Endothelial cell (in vitro differentiated cells): ENCODE measurements at places on chromosomes 5 and 9.

DNA sequence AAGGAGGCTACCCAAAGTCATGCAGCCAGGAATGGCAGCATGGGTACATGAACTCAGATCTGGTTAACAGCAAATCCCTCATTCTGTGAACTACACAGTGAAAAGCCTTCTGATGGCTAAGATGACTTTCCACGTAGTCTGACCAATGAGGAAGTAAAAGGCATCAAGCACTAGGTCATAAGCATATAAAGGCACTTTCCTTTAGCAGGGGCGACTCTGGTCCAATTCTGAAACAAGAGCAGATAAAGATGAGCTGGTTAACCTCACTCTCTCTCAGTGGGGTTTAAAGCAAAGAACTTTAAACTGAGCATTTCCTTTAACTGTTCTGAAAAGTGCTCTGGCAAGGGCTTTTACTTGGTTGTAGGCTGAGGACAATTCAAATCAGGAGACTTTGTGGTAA lies 21.1 kb downstream of the PSMB7 start:
- no peaks in the 10 kb centered on the region for H3K27me3 ChIP-seq
- H3K27ac ChIP-seq, result no peak overlapping the region
- no peaks in the 10 kb centered on the region for H3K36me3 ChIP-seq
- H3K4me3 ChIP-seq, result peak overlapping the region; percentile 21
- DNase-seq, result no peak

DNA sequence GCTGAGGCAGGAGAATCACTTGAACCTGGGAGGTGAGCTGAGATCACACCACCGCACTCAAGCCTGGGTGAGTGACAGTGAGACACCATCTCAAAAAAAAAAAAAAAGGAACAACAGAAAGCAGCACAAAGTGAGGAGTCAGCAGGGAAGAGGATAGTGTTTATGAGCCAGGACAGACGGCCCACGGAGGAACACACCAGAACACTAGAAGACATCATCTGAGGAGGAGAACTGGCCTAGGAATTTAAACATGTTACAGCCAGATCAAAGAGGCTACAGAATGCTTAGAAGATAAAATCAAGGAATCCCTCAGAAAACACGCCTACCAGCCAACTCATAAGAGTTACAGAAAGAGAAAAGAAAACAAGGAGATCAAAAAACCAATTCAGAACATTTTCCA lies 12.2 kb downstream of the UBAC1 start:
- H3K36me3 ChIP-seq, result peaks cover 41% of the 10 kb centered on the region
- H3K4me3 ChIP-seq, result no peak overlapping the region
- peaks cover 1% of the 10 kb centered on the region for H3K27me3 ChIP-seq
- DNase-seq, result no peak

- no peak overlapping the region for H3K27ac ChIP-seq
- H3K4me1 ChIP-seq, result peaks cover 5% of the 10 kb centered on the region
- no peak overlapping the region for H3K4me3 ChIP-seq
- peaks cover 8% of the 10 kb centered on the region for H3K27me3 ChIP-seq
- H3K36me3 ChIP-seq, result no peaks in the 10 kb centered on the region
- no peak for DNase-seq
Measured at GRCh38 chr9:129104051-129104450, 6.5 kb downstream of the CRAT start.

DNA sequence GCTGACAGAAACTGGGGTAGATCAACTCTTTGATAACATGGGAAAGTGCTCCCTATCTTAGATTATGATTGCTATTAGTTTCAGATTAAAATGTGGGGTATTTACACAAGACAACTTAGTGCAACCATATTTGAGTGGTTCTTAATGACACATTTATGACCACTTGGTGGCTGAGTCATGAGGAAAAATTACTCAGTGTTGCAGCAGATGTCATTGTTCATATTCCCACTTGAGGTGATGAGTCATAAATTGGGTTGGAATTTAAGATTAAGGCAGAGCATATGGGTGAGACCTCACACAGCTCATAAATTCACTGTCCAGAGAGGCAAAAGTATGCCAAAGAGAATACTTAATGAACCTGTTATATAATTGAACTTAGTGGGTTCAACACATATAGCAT lies 408.3 kb downstream of the DMRT2 start:
- H3K4me3 ChIP-seq, result no peak overlapping the region
- peaks cover 6% of the 10 kb centered on the region for H3K4me1 ChIP-seq
- H3K36me3 ChIP-seq, result no peaks in the 10 kb centered on the region
- no peak overlapping the region for H3K27ac ChIP-seq
- H3K27me3 ChIP-seq, result peaks cover 2% of the 10 kb centered on the region

GRCh38 chr9:20511686-20512085 lies 110.6 kb downstream of the MLLT3 start:
- no peaks in the 10 kb centered on the region for H3K36me3 ChIP-seq
- DNase-seq, result no peak
- no peak overlapping the region for H3K27ac ChIP-seq
- H3K27me3 ChIP-seq, result peaks cover 2% of the 10 kb centered on the region
- H3K4me3 ChIP-seq, result no peak overlapping the region

- peaks cover 9% of the 10 kb centered on the region for H3K27me3 ChIP-seq
- H3K27ac ChIP-seq, result no peak overlapping the region
- no peak overlapping the region for H3K4me3 ChIP-seq
- no peak for DNase-seq
- peaks cover 25% of the 10 kb centered on the region for H3K36me3 ChIP-seq
Measured at GRCh38 chr9:33110686-33111085, 34.2 kb upstream of the SMU1 start.

DNA sequence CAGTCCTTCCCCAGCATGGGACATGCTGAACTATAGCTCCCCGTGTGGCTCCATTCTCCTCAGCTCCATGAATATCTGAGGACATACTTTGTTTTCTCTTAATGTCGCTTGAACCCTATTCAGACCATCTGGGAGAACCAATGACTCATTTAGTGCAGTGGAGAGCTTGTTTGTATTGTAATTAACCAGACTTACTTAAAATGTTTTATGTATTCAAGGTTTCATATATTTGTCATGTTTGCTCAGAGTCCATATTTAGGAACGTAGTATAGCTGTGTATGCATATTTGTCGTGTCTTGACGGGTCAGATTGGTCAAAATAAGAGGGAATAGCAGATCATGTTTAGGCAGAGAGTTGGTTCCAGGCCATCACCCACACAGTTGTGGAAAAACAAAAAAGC lies 150.1 kb upstream of the NTRK2 start:
- H3K27ac ChIP-seq, result no peak overlapping the region
- no peak overlapping the region for H3K4me3 ChIP-seq
- no peaks in the 10 kb centered on the region for H3K4me1 ChIP-seq
- peaks cover 5% of the 10 kb centered on the region for H3K27me3 ChIP-seq
- no peaks in the 10 kb centered on the region for H3K36me3 ChIP-seq

DNA sequence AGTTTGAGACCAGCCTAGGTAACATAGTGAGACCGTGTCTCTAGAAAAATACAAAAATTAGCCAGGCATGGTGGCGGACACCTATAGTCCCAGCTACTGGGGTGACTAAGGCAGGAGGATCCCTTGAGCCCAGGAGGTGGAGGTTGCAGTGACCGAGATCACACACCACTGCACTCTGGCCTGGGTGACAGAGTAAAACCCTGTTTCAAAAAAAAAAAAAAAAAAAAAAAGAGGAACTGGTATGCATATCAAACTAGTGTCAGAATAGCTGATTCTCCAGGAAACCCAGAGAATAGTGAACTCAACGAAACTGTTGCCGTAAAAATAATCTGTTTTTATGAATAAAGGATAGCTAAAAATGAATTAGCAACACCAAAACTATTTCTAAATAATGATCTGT lies 126.6 kb upstream of the BASP1 start:
- no peaks in the 10 kb centered on the region for H3K36me3 ChIP-seq
- H3K4me3 ChIP-seq, result no peak overlapping the region
- no peak for DNase-seq

DNA sequence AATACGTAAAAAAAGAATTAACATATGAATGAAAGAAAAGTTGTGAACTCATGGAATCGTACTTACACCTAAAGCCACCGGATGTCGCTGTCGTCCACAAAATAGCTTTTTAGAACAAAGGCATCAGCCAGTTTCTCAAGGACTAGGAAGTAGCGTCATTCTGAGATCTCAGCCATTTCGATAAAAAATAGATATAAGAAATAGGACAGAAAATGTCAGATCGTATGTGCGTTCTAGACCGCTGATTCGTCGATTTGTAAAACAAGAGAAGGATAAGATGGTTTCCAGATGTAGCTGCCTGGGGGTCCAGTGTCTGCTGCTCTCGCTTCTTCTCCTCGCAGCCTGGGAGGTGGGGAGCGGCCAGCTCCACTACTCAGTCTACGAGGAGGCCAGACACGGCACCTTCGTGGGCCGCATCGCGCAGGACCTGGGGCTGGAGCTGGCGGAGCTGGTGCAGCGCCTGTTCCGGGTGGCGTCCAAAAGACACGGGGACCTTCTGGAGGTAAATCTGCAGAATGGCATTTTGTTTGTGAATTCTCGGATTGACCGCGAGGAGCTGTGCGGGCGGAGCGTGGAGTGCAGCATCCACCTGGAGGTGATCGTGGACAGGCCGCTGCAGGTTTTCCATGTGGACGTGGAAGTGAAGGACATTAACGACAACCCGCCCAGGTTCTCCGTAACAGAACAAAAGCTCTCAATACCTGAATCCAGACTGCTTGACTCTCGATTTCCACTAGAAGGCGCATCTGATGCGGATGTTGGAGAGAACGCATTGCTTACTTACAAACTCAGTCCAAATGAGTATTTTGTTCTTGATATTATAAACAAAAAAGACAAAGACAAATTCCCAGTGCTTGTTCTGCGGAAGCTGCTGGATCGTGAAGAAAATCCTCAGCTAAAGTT lies at the start of gene PCDHA10:
Gene PCDHA10, plus strand, starts transcription at position 126 of the 903 bp plus-strand sequence. Its CDS starts 152 bp downstream, at position 278.
- peak within 1 kb of the TSS; percentile 84 for H3K27ac ChIP-seq
- H3K36me3 ChIP-seq, result peaks cover 19% of the 10 kb centered on the region
- no peak for DNase-seq
- H3K27me3 ChIP-seq, result peaks cover 2% of the 10 kb centered on the region

DNA sequence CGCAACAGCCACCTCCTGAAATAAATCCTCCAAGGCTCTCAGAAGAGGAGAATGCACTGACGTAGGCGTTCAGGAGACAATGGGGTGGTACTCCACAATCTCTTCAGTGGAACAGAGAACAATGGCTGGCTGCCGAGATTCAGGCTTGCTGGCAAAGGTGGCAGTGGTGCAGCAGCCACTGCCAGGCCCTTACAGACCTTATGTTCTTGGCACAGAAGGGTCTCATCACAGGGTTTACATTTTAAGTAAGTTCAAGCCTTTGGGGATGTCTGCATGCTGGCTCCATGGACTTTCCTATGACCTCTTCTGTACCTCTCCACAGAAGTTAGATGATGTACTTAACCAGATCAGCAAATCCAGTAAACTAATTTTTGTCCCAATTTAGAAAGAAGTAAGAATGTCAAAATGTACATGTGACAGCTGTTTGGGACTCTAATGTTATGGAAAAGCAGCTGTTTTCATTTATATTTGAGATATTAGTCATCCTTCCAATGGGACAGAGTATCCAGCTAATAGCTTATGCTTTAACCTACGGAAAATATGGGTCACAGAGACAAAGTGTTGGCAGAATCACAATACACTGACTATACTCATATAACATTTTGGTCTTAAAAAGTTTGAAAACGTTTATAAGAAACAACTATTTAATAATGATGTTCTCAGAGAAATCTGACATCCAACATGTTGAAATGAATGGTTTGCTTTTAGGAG lies 180.9 kb downstream of the MAPKAP1 start:
- no peak overlapping the region for H3K4me3 ChIP-seq
- H3K27ac ChIP-seq, result no peak overlapping the region
- DNase-seq, result no peak
- peaks cover 8% of the 10 kb centered on the region for H3K36me3 ChIP-seq
- H3K4me1 ChIP-seq, result peaks cover 34% of the 10 kb centered on the region

GRCh38 chr5:40490464-40491111 lies 189.1 kb upstream of the PTGER4 start:
- no peaks in the 10 kb centered on the region for H3K4me1 ChIP-seq
- peaks cover 2% of the 10 kb centered on the region for H3K27me3 ChIP-seq
- no peak overlapping the region for H3K27ac ChIP-seq
- DNase-seq, result no peak
- no peak overlapping the region for H3K4me3 ChIP-seq
- no peaks in the 10 kb centered on the region for H3K36me3 ChIP-seq

DNA sequence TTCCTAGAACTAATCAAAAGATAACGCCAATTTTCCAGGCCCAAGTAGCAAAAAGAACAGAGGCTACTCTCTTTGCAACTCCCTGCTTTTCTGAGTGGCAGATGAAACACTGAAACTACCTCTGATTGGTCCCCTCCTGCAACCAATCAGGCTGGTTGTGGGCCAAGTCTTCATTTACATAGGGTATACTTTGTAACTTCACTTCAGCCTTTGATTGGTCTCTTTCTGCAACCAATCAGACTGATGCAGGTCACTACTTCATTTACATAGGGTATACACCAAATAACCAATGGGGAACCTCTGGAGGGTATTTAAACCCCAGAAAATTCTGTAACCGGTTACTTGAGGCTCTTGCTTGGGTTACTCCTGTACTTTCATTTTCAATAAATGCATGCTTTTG lies 289.6 kb downstream of the MED10 start:
- H3K36me3 ChIP-seq, result no peaks in the 10 kb centered on the region
- no peak overlapping the region for H3K4me3 ChIP-seq
- peaks cover 3% of the 10 kb centered on the region for H3K27me3 ChIP-seq
- no peak overlapping the region for H3K27ac ChIP-seq
- DNase-seq, result no peak

DNA sequence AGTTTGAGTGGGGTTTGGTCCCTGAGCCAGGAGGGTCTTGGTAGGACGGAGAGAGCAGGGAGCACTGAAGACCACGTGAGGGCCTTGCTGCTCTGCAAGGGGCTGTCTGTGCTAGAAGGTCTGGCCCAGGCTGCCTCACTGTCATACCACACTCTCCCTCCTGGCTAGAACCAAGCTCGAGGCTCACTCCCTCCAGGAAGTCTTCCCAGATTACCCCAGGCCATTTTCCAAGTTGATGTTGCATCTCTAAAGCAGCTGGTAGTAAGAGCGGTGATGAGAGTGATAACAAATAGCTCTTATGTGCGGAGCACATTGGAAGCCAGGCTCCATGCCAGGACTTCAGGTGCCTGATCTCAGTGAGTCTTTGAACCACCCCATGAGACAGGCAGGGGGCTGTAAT lies 6.6 kb downstream of the MYMK start:
- H3K27me3 ChIP-seq, result no peaks in the 10 kb centered on the region
- DNase-seq, result no peak
- H3K4me1 ChIP-seq, result no peaks in the 10 kb centered on the region
- H3K27ac ChIP-seq, result no peak overlapping the region
- H3K36me3 ChIP-seq, result no peaks in the 10 kb centered on the region

GRCh38 chr5:103066326-103066725 lies 53.6 kb downstream of the GIN1 start:
- no peaks in the 10 kb centered on the region for H3K4me1 ChIP-seq
- peaks cover 3% of the 10 kb centered on the region for H3K27me3 ChIP-seq
- no peaks in the 10 kb centered on the region for H3K36me3 ChIP-seq
- no peak for DNase-seq
- H3K4me3 ChIP-seq, result no peak overlapping the region
- no peak overlapping the region for H3K27ac ChIP-seq

GRCh38 chr5:28945859-28946258 lies 1907.5 kb upstream of the CDH9 start:
- H3K27ac ChIP-seq, result no peak overlapping the region
- H3K4me1 ChIP-seq, result no peaks in the 10 kb centered on the region

- no peak overlapping the region for H3K27ac ChIP-seq
- H3K4me3 ChIP-seq, result no peak overlapping the region
- H3K4me1 ChIP-seq, result peaks cover 3% of the 10 kb centered on the region
Measured at GRCh38 chr9:125587819-125588460, 119.1 kb downstream of the MAPKAP1 start.
